ENCODE measurements at places on chromosomes 13 and 19. TPM values are rescaled to one million over a fixed set of nuclear protein-coding genes. Genes with fewer than 3 reads are reported as not detected.
A peak's percentile ranks its signal among the peaks of the same experiment; 100 is the strongest.

- H3K36me3 ChIP-seq = peaks cover 14% of the 10 kb centered on the region
- DNase-seq = no peak
- H3K4me3 ChIP-seq = no peak overlapping the region
- no peaks in the 10 kb centered on the region for H3K27me3 ChIP-seq
These were observed 5.8 kb downstream of the LSR start for GRCh38 chr19:35254341-35255297.

- peaks cover 7% of the 10 kb centered on the region for H3K4me1 ChIP-seq
- H3K27ac ChIP-seq = no peak overlapping the region
- no peak for DNase-seq
- H3K4me3 ChIP-seq = no peak overlapping the region
- H3K36me3 ChIP-seq = peaks cover 6% of the 10 kb centered on the region
These were observed 350.0 kb downstream of the DNAJC15 start for GRCh38 chr13:43373400-43373799.

DNA sequence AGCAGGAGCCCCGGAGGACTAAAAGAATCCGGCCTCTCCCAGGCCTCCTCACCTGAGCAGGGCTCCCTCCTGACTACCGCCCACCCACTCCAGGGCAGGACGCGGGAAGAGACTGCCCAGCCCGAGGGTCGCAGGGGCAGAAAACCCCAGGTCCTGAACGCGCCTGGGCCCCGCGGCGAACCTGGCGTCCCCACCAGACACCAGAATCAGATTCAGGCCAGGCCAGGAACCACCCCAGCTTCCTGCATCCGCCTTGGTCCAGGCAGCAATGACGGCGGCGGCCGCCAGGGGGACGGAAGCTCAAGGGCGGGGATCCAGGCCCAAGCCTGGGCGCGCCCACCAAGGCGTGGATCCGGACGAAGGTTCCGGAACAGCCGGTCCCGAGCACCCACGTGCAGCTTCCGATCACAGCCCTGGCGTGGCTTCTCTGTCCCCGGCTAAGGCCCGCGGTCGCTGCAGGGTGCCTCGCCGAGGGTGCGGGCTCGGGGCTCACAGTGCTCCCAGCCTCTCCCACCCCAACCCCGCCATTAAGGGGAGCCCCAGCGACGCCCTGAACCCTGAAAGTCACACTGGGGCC lies 3.6 kb downstream of the LGALS7 start:
- DNase-seq = peak; percentile 92
- H3K4me1 ChIP-seq = peaks cover 6% of the 10 kb centered on the region
- no peaks in the 10 kb centered on the region for H3K36me3 ChIP-seq
- H3K27ac ChIP-seq = peak overlapping the region; percentile 70
- peak overlapping the region; percentile 53 for H3K4me3 ChIP-seq

DNA sequence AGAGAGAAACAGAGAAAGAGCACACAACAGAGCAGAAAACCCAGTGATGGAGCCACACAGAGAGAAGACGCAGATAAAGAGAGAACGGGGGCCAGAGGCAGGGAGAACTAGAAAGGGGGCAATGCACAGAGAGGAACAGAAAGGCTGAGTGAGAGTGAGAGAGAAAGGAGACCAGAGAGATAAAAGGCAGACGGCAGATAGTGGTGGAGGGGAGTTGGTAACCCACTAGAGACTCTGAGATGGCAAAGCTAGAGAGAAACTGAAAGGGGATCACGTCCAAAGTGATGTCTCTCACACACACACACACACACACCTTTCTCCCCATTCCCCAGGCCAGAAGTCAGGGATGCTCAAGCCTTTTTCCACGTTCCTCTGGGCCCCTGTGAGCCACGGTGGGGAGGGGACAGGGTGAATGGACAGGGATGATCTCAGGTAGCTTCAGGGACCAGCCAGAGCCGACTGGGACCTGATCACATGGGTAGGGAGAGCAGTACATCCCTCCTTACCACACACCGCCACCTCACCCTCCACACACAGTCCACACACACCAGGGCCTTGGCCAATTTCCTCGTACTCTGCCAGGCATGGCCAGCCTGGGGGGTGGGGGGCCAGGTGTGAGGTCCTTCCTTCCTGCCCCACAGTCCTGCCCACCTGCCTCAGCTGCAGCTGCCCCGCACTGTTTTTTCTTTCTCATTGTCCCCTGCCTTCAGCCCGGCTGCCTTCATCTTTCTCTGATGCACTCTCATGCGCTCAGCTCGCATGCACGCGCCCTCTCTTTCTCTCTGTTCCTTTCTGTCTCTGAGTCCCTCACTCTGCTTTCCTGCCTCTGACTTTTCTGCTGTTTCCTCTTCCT lies 22.5 kb upstream of the POU2F2 start:
- H3K4me1 ChIP-seq = peaks cover 20% of the 10 kb centered on the region
- H3K4me3 ChIP-seq = peak overlapping the region; percentile 63

DNA sequence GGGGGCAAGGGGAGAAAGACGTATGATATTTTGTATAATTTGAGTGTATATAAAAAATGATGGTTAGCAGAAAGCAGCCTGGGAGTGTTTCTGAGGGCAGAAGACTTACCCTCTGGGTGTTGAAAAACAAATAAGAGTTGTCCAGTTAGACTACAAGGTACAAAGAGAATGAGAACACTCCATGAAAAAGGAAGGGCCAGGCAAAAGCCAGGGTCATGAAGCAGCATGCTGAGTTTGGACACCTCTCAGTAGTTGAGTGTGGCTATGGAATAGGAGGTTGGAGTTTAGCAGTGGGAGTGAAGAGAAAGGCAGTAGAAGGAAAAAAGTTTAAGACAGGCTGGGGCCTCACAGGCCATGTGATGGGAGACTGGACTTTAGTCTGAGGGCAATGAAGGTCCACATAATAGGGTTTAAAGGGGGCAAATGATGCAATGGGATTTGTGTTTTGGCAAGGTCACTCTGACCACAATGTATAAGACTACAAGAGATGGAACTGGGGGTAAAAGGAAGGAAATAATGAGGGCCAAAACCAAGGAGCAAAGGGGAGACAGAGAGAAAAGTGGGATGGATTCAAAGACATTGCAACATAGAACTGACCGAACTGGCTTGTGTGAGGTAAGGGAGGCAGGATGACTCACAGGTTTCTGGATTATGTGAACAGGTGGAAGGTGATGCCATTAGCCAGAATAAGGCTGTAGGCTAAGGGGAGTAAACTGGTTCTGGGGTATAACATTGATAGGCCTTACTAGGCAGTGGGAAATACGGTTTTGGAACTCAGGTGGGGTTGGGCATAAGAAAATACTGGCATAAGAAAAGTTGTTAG lies 76.6 kb downstream of the SERP2 start:
- no peak overlapping the region for H3K4me3 ChIP-seq
- DNase-seq = no peak
- no peaks in the 10 kb centered on the region for H3K36me3 ChIP-seq
- no peak overlapping the region for H3K27ac ChIP-seq
- H3K27me3 ChIP-seq = peaks cover 6% of the 10 kb centered on the region
- no peaks in the 10 kb centered on the region for H3K4me1 ChIP-seq

GRCh38 chr19:15979293-15979692 lies 30.5 kb downstream of the OR10H4 start:
- H3K27me3 ChIP-seq = peaks cover 15% of the 10 kb centered on the region
- no peak overlapping the region for H3K27ac ChIP-seq
- no peak overlapping the region for H3K4me3 ChIP-seq
- H3K36me3 ChIP-seq = no peaks in the 10 kb centered on the region
- no peaks in the 10 kb centered on the region for H3K4me1 ChIP-seq
- DNase-seq = no peak

- H3K4me1 ChIP-seq = peaks cover 32% of the 10 kb centered on the region
- no peak for DNase-seq
- peaks cover 16% of the 10 kb centered on the region for H3K36me3 ChIP-seq
- peak overlapping the region; percentile 70 for H3K27ac ChIP-seq
These were observed 1.1 kb upstream of the IFI30 start for GRCh38 chr19:18172331-18173053.

DNA sequence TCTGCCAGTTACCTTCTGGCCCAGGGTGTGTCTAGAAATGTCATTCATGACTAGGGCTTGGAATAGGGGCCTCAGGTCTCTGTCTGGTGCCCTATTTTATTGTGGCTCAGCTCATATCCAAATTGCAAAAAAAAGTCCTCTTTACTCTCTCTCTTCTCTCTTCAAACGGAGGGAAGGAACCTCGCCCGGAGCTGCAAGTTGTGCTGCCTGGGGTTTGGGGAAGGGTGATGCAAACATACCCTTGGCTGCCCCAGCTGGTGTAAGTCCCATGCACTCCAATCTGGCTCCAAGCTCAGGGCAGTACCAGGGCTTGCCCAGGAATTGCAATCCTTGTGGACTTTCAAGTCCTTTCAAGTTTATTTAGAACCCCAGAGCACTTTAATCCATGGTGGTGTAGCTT lies 549.6 kb downstream of the PCDH17 start:
- no peak for DNase-seq
- H3K27ac ChIP-seq = no peak overlapping the region
- no peak overlapping the region for H3K4me3 ChIP-seq
- H3K36me3 ChIP-seq = no peaks in the 10 kb centered on the region
- no peaks in the 10 kb centered on the region for H3K4me1 ChIP-seq

GRCh38 chr13:94119360-94119936 lies 360.0 kb downstream of the DCT start:
- no peaks in the 10 kb centered on the region for H3K36me3 ChIP-seq
- peaks cover 4% of the 10 kb centered on the region for H3K27me3 ChIP-seq
- H3K27ac ChIP-seq = no peak overlapping the region
- no peak for DNase-seq

- peaks cover 4% of the 10 kb centered on the region for H3K27me3 ChIP-seq
These were observed 32.9 kb upstream of the IGSF23 start for GRCh38 chr19:44580366-44580895.

- no peak overlapping the region for H3K27ac ChIP-seq
- no peaks in the 10 kb centered on the region for H3K27me3 ChIP-seq
- DNase-seq = no peak
- peaks cover 17% of the 10 kb centered on the region for H3K36me3 ChIP-seq
- H3K4me3 ChIP-seq = no peak overlapping the region
These were observed 20.7 kb downstream of the NAXD start for GRCh38 chr13:110636053-110636475.

DNA sequence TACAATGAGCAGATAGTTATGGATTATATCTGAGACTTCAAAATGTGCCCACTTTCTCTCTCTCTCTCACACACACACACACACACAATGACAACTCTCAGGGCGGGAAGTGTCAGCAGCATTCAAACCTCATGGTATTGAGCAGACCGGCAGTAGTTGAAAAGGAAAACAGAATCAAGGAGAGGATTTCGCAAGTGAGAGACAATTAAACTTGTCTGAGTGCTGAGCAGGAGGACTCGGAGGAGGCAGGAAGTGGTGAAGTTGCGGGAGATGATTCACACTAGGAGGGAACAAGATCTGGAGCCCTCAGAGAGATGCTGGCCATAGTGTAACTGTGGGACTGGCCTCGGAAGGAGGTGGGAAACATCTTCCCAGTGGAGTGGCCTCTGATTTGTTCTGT lies 353.1 kb downstream of the EFNB2 start:
- DNase-seq = no peak
- no peaks in the 10 kb centered on the region for H3K27me3 ChIP-seq
- H3K4me3 ChIP-seq = no peak overlapping the region
- H3K36me3 ChIP-seq = no peaks in the 10 kb centered on the region

GRCh38 chr13:31982540-31982939 lies 49.0 kb upstream of the FRY start:
- no peak for DNase-seq
- H3K4me3 ChIP-seq = no peak overlapping the region
- H3K27ac ChIP-seq = no peak overlapping the region
- no peaks in the 10 kb centered on the region for H3K4me1 ChIP-seq

GRCh38 chr13:77737583-77738200 lies 40.2 kb downstream of the SLAIN1 start:
- no peak overlapping the region for H3K27ac ChIP-seq
- H3K4me1 ChIP-seq = peaks cover 4% of the 10 kb centered on the region
- H3K27me3 ChIP-seq = no peaks in the 10 kb centered on the region
- H3K4me3 ChIP-seq = no peak overlapping the region
- peaks cover 15% of the 10 kb centered on the region for H3K36me3 ChIP-seq

DNA sequence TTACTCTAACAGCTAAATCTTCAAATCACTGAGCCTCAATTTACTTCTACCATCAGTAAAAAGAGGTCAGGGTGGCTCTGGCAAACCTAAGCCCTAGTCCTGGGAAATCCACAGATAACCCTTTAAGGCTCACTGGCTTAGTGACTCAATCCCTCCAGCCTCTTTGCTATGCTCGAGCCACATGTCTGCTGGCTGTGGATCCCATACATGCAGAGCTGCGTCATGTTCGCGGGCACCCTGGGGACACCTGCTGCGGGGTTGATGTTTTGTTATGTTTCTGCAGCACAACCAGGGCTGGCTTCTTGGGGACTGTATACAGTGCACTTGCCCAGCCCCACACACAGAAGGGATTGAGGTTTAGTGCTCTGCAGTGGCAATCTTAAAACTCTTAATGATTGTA lies 41.6 kb upstream of the C13orf42 start:
- H3K4me1 ChIP-seq = peaks cover 4% of the 10 kb centered on the region
- H3K4me3 ChIP-seq = no peak overlapping the region
- no peaks in the 10 kb centered on the region for H3K36me3 ChIP-seq
- H3K27me3 ChIP-seq = peaks cover 17% of the 10 kb centered on the region

The SYT3 gene
- 0.17 TPM for total RNA-seq

The RYR1 gene
- total RNA-seq = 2.9 TPM

The FGF21 gene
- not detected for total RNA-seq
